ENCODE measurements at places on chromosomes 3 and 15.

- no peak overlapping the region for H3K4me3 ChIP-seq
- H3K4me1 ChIP-seq = no peaks in the 10 kb centered on the region
- no peaks in the 10 kb centered on the region for H3K36me3 ChIP-seq
- DNase-seq = no peak
Observed at GRCh38 chr3:140004271-140004670, 69.3 kb downstream of the CLSTN2 start.

GRCh38 chr3:155595371-155595770 lies 149.5 kb downstream of the PLCH1 start:
- H3K27me3 ChIP-seq = no peaks in the 10 kb centered on the region
- no peaks in the 10 kb centered on the region for H3K36me3 ChIP-seq
- H3K27ac ChIP-seq = no peak overlapping the region

- no peaks in the 10 kb centered on the region for H3K36me3 ChIP-seq
- H3K4me1 ChIP-seq = peaks cover 22% of the 10 kb centered on the region
- H3K27me3 ChIP-seq = no peaks in the 10 kb centered on the region
Observed at GRCh38 chr3:16114930-16115329, 59.5 kb upstream of the GALNT15 start.

DNA sequence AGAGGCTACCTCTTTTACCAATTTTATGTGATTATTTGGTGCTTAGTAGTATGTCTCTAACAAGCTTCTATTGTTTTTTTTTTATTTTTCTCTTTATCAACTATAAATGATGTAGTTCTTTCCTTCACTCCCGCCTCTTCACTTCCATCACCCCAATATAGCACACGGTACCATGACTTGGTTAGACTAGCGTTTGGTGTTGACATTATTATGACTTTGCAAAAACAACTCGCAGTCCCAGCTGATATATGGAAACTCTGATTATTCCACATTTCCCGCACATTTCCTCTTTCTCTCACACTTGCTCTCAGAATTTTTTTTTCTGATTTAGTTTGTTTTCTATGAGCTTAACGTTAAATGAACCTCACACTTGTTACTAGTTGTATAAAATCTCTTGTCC lies 162.2 kb downstream of the GREM1 start:
- no peak overlapping the region for H3K4me3 ChIP-seq
- H3K36me3 ChIP-seq = no peaks in the 10 kb centered on the region
- no peak for DNase-seq
- no peak overlapping the region for H3K27ac ChIP-seq
- H3K4me1 ChIP-seq = peaks cover 3% of the 10 kb centered on the region
- H3K27me3 ChIP-seq = no peaks in the 10 kb centered on the region

DNA sequence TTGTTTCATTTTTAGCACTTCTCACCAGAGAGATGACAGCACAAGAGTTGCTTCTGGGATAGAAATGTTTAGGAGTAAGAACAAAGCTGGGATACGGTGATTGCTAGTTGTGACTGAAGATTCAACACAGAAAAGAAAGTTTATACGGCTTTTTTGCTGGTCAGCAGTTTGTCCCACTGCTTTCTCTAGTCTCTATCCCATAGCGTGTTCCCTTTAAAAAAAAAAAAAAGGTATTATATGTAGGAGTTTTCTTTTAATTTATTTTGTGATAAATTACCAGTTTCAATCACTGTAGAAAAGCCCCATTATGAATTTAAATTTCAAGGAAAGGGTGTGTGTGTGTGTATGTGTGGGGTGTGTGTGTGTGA lies 48.0 kb downstream of the PGPEP1L start:
- H3K36me3 ChIP-seq = peaks cover 44% of the 10 kb centered on the region
- H3K27ac ChIP-seq = peak overlapping the region; percentile 23
- no peak overlapping the region for H3K4me3 ChIP-seq
- no peak for DNase-seq

- no peaks in the 10 kb centered on the region for H3K36me3 ChIP-seq
- peak overlapping the region; percentile 56 for H3K27ac ChIP-seq
- peak overlapping the region; percentile 52 for H3K4me3 ChIP-seq
Observed at GRCh38 chr3:160801386-160802118, 45.5 kb downstream of the PPM1L start.

DNA sequence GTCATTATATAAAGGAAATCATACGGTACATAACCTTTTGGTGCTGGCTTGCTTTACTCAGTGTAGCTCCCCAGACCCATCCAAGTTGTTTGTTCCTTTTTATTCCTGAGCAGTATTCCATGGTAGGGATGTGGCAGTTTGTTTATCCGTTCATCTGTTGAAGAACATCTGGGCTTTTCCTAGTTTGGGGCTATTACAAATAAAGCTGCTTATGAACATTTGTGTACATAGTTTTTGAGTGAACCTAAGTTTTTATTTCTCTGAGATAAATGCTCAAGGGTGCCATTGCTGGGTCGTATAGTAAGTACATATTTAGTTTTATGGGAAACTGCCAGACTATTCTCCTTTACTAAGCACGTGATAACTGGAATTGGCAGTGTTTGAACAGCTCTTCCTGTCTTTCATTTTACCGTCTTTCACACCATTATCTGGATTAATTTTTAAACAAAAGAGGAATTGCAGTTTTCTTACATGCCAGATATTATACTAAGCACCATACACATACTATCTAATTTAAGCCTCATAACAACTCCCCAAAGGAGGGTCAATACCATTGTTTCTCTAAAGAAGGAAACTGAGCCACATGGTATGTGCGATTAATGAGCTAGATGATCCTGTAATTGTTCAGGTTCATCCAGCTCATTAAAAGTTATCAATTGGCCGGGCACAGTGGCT lies 85.6 kb downstream of the PTPRG start:
- H3K36me3 ChIP-seq = no peaks in the 10 kb centered on the region
- H3K27ac ChIP-seq = no peak overlapping the region
- no peak for DNase-seq
- peaks cover 2% of the 10 kb centered on the region for H3K4me1 ChIP-seq
- H3K4me3 ChIP-seq = no peak overlapping the region
- no peaks in the 10 kb centered on the region for H3K27me3 ChIP-seq

DNA sequence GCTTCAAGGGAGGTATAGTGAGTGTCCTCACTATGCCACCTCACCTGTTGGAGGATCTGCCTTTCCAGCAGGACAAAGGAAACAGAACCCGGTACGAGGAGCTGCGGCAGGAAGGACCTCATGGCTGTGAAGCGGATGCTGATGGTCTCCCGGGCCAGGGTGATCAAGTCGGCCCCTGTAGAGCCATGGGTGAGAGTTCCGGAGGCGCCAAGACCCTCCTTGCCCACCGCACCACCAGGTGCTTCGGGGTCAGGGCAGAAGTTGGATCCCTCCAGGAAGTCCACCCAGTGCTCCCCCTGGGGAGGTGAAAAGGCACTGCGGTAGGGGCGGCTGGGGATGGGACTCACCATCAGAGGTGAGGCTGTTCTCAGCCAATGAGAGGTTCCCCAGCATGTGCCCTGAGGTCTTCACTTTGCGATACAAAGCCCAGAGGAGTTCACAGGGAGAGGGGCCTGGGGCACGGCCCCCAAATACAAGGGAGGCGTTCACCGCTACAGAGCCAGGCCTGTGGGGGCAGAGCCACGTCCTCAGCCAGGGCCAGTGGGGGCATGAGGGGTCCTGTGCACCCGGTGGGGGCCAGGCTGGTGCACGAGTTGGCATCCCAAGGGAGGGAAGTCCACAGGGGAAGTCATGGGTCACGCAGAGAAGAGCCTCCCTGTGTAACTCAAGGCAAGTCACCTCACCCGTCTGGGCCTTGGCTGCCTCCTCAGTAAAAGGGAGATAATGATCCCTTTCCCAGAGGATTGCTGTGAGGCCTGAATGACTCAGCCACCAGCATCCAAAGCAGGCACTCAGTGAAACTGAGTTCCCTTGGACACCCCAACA lies 27.7 kb downstream of the C15orf39 start:
- no peaks in the 10 kb centered on the region for H3K27me3 ChIP-seq
- H3K4me3 ChIP-seq = no peak overlapping the region
- no peaks in the 10 kb centered on the region for H3K4me1 ChIP-seq
- no peak for DNase-seq
- H3K27ac ChIP-seq = no peak overlapping the region
